ENCODE measurements at places on chromosomes 16 and 17.

- DNase-seq: peak; percentile 33
Measured at GRCh38 chr16:81616321-81617020, 162.6 kb upstream of the PLCG2 start.

- DNase-seq: no peak
Measured at GRCh38 chr16:78720416-78720815, 621.0 kb downstream of the WWOX start.

- DNase-seq: no peak
Measured at GRCh38 chr17:61129267-61130254, 270.1 kb upstream of the TBX2 start.

DNA sequence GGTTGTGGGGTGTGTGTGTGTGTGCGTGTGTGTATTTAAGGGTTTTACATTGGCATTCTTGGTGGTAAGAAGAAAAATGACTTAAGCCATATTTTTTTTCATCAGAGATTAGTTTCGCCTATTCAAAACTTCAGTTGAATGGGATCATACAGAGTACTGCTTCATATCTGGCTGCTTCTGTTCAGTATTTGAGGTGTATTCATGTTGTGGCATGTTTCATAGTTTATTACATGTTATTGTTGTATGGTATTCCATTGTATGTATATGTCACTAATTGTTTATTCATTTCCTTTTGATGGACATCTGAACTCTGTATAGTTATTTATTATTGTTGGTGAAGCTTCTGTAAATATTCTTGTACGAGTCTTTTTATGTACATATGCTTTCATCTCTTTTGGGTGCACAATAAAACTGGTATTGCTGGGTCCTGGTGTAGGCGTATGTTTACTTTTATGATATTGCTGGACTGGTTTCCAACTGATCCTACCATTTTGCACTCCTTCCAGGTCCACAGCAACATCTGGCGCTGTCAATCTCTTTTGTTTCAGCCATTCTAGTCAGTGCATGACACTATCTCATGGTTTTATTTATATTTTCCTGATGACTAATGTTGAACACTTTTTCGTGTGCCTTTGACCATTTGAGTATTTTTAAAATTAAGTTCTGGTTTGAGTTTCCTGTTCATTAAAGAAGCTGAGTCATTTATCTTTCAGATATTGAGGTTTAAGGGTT is 77.4 kb upstream of the MAF start:
- DNase-seq: no peak

- DNase-seq: no peak
Measured at GRCh38 chr16:57667526-57668262, 412 bp upstream of the ADGRG3 start.

GRCh38 chr16:89489898-89490438 is 393 bp downstream of the ANKRD11 start:
- DNase-seq: no peak

GRCh38 chr16:46859719-46860152 is 24.4 kb upstream of the GPT2 start:
- DNase-seq: no peak

DNA sequence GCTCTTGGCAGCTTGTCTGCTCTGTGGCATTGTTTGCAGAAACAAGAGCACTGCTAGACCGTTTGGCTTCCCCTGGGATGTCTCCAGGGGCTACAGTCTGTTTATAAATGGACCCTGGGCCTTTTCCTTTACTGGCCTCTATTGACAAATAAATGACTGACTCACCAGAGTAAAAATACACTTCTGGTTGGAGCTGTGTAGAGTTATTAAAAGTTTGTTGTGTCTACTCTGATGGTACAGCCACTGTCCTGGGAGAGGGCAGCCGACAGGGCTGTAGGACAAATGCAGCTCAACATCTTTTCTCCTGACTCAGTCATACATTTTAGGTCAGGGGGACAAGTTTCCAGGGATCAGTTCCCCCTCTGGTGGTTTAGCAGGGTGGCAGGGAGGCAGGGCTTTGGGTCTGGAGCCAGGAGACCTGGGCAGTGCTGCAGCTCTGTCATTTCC is 30.0 kb downstream of the FOXL1 start:
- DNase-seq: no peak

GRCh38 chr17:68378268-68379176 is 78.8 kb downstream of the WIPI1 start:
- DNase-seq: no peak

DNA sequence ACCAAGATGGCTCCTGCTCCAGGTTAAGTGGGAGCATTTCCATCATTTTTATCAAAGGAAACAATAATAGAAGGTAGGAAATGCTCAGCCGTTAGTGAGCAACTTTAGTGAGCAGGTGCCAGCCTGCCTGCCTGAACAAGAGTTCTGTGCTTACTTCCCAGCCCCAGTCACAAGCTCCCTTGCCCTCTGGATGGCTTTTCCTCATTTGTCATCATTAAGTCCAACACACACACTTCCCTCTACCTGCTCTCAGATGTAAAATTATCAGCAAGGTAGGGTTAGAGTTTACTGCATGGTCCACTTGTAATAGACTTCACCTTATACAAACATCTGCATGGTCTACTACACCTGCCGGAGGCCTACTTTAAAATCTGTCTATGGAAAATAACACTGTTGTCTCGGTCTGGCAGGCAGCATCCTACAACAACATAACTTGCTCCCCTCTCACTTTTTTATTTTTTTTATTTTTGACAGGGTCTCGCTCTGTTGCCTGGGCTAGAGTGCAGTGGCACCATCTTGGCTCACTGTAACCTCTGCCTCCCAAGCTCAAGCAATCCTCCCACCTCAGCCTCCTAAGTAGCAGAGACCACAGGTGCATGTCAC is 12.7 kb downstream of the TEX2 start:
- DNase-seq: no peak

DNA sequence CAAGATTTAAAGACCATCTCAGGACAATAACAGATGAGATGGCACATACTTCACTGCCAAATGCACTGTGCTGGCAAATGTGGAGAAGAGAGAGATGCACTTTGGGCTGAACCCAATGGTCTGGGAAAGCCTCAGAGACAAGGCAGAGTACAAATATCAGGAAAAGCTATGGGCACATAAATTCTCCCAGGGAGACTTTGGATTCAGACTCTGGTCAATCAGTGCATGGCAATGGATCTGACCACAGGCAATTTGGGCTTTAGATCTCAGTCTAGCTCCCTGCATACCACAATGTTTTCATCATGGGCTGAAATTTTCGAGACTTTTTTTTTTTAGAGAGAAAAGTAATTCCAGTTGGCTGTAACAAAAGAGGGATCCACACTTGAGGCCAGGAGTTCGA is 20.0 kb upstream of the XPO6 start:
- no peak for DNase-seq

DNA sequence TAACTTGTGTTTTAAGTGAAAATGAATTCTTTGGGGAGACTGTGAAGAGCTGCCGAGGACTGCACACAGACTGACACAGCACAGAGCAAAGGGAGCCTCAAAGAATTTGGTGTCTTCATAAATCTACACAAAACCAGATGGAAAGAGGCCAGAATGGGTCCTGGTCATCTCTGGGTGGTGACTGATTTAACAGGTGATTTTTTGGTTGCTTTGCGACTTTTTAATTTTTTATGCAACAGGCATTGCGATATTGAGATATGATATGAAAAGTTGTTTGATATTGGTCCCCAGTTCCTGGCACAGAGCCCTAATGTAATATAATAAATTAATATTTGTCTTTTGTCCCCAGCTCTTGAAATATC is 12.6 kb upstream of the EIF1 start:
- no peak for DNase-seq

DNA sequence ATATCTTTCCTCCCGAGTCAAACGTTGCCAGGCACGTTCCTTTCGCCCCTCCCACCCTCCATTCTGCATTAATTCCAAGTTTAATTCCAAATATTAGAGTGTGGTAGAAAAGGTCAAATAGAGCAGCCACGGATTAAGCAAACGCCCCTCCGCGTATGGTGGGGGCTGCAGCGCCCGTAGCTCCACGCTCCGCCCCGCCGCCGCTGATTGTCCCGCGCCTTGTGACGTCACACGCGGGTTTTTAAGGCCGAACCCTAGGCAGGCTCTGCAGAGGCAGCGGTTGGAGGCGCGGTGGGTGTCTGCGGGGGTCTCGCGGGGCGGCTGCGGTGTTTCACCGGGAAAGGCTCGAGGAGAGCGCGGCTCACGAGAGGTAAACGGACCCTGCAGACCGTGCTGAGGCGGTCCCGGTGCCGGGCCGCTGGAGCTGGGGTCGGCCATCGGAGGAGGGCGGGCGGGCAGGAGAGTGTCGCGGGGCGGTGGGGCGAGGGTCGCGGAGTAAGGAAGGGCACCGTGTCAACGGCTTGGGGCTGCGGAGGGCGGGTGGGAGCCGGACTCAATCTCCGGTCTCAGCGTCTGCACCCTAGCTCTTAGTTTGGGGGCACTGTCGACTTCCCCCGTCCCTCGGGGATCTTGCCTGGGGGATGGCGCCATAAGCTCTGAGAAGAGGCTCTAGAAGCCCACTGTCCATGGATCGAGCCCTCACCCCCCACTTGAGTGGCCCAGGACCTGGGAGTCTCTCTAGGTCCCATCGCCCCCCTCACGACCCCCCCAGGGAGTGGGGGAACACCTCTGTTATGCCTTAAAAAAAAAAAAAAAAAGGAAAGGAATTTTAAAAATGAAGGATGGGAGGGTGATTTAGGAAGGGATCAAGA is at the start of gene ARL4D:
TSS of gene ARL4D (plus strand) at position 270 of the 872 bp plus-strand sequence. CDS start 740 bp downstream, outside the sequence.
- no peak for DNase-seq

GRCh38 chr16:70160821-70161220 is 12.8 kb upstream of the CLEC18C start:
- DNase-seq: no peak

DNA sequence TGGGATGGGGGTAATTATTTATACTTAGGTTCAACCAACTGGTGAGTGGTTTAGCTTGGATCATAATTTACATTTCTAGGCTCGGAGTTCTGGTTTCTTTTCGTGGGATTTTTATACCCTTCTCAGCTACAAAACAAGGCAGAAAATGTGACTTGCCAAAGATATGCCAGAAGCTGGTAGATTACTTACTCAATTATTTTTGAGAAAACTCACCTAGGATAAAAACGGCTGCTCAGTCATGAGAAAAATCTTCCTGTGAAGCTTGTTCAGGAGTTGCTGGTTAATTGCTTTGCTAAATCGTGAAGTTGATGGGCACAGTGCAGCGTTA is 1.1 kb downstream of the NDEL1 start:
- DNase-seq: no peak

DNA sequence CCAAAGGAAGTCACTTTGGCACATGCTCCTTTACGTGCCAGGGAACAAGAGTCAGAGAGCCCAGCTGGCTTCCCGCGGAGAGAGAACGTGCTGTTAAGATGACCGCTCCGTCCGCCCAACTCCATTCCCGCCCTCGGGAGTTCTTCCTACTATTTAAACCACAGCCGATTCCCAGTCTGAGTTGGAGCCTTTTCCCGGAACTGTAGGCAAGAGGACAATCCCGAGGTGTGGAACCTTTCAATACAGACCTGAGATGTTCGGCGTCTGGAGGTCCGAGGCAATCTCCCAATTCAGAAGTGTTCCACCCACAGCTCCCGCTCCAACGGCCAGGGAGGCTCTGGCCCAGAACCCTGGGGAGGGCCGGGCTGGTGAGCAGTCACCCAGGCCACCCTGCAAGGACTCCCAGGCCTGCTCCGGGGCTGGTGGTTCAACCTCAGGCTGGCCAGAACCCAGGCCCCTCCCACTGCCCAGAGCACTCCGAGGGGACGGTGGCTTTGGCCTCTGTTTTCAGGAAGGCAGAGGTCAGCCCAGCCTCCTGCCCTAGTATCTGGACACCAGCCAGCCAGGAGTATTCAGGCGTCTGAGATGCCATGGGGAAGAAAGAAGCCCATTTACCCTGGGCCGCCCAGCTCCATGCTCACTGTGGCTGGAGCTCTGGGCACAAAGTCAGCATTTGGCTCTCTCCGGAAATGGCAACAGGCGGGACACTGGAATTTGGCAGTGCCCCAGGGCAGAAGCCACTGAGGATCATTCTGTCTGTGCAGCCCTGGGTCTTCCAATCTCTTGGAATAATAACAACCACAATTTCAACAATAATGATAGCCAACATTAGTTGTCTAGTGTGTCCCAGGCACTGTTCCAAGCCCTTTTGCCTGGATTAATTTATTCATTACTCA is 21.4 kb downstream of the EMP2 start:
- DNase-seq: no peak

DNA sequence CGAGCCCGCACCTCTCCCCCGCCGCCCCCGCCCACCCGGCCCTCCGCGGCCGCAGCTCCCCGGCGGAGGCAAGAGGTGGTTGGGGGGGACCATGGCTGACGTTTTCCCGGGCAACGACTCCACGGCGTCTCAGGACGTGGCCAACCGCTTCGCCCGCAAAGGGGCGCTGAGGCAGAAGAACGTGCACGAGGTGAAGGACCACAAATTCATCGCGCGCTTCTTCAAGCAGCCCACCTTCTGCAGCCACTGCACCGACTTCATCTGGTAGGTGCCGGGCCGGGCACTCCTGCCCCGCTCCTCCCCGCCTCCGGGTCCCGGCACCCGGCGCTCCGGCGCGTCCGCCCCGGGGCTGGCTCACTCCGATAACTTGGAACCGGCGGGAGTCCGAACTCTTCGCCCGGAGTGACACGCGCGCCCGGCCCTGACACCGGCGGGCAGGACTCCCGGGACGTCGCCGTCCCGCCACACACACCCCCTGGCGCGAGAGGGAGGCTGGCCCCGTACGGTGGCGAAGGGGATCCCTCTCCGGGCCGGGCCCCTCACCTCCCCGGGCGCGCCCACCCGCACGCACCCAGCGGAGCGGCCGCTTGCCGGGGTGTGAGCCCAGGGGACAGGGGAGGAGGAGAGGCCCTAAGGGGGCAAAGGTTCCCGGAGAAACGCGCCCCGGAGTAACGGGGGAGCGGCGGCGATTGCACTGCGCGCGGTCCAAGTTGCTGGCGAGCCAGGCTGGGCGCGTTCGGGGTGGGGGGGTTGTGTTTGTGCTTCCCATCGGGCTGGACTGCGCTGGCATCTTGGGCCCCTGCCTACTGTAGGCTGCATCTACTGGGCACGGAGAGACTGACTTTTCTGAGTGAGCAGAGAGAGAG is 581 bp downstream of the PRKCA start:
- DNase-seq: no peak

- no peak for DNase-seq
Measured at GRCh38 chr16:9607515-9608230, 516.2 kb downstream of the HAPSTR1 start.

GRCh38 chr16:13923703-13924298 is 3.8 kb downstream of the ERCC4 start:
- DNase-seq: no peak

DNA sequence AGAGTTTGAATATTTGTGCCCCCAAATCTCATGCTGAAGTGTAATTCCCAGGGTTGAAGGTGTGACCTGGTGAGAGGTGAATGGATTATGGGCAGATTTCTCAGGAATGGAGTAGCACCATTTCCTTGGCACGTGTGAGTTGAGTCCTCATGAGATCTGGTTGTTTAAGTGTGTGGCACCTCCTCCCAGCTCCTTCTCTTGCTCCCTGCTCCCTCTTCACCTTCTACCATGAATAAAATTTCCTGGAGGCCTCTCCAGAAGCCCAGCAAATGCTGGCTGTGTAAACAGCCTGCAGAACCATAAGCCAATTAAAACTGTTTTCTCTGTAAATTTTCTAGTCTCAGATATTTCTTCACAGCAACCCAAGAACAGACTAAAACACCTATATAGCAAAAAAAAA is 12.6 kb upstream of the APOH start:
- DNase-seq: no peak

- no peak for DNase-seq
Measured at GRCh38 chr16:280991-281659, 734 bp downstream of the ARHGDIG start.

GRCh38 chr17:70144260-70144846 is 25.0 kb upstream of the KCNJ2 start:
- DNase-seq: no peak

Measured in GM12864 (cell line).